ENCODE measurements at places on chromosomes 3 and 15.

DNA sequence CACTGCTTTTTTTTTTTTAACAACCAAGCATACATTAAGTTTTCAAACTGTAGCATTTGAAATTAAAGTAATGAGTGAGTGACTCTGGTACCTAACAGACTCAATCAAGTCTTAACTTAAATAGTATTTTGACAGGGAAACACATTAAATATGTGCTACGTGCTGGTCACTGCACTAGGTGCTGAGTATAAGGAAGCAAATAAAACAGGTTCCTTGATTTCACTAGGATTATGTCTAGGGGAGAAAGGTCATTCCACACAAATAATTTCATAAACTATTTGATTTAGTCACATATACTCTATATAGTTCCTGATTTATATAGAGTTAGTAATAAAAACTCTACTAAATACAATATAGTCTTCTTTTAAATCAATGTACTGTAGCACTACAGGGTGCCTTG lies 89.4 kb downstream of the SUCLG2 start:
- no peak for DNase-seq

DNA sequence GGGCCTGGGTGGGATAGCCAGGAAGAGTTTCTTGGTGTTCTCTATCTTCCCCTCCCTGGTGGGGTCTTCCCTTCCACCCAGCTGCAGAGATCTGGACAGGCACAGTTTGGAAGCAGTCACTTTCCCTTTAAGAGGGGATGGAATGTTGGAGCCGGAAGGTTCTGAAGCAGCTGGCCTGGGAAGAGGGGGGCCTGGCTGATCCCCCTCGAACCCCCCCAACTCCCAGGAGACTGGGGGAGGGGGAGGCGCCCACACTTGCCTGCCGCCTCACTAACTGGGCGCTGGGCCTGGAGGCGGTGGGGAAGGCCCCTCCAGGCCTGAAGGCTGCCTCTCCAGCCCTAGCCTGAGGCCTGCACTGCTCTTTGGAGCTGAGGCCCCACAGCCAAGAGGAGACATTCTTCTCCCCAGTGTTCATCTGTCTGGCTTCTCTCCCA lies 1.4 kb downstream of the DVL3 start:
- DNase-seq = no peak

GRCh38 chr3:46029953-46030543 lies 2.8 kb upstream of the XCR1 start:
- DNase-seq = no peak

DNA sequence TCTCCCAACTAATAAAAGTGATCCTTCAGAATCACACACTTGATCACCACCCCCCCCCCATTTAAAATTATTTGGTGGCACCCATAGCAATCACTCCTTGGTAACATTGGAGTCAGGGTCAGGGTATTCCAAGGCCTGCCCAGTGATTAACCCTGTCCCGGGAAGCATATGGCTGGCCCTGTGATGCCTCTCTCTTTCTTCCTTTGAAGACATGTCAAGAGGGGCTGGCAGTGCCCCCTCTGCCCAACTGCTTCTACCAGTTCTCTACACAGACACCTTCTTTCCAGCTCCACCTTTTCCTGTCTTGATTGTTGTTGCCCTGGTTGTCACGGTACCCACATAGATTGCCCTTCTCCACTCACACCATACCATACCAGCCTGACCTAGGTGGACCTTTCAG lies 30.9 kb upstream of the MANF start:
- no peak for DNase-seq

- DNase-seq = no peak
Observed at GRCh38 chr3:105401691-105402149, 35.0 kb downstream of the ALCAM start.

DNA sequence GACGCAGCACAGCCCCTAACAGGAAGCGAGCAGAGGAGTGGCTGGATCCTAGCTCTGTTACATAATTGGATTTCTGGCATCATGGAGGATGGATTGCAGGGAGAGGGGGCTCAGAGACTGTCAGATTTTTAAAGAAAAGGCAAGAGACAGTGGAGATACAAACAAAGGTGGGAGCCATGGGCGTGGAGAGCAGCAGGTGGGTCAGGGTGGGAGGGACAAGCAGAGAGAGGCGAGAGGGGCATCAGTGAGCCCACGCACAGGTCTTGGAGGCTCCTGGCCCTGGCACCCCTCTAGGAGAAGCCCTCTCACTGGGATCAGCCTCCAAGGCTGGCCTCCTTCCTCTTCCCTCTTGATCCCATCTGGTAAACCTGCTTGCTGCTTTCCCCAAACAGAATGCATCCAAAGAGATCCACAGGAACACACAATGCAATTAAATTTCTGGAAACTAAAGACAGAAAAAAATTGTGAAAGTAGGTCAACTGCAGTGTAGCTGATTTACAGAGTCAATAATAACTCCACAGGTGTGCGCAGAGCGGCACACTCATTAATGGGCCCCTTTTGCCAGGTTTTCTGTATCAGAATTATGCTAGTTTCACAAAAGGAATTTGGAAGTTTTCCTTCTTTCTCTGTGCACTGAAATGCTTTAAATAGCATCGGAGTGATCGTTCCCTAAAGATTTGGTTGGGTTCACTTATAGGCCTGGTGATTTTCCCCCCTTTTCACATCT lies 66.1 kb downstream of the LSM3 start:
- no peak for DNase-seq

DNA sequence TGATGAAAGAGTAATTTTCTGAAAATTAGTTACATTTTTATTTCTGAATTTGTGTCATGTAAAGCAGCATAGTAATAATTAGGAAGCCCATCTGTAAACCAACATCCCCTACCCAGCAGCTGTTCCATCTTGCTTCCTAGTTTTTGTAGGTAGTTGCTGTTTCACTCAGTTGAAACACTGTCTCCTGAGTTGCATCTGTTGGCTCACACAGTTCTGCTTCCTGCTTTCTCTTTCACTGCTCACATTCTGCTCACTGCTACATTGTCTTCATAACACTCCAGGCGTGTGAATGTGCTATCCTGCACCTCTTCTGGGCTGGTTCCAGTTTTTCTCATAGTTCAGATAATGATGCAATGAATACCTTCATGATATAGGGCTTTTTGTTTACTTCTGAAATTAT lies 123.4 kb downstream of the EPHB1 start:
- peak; percentile 65 for DNase-seq

DNA sequence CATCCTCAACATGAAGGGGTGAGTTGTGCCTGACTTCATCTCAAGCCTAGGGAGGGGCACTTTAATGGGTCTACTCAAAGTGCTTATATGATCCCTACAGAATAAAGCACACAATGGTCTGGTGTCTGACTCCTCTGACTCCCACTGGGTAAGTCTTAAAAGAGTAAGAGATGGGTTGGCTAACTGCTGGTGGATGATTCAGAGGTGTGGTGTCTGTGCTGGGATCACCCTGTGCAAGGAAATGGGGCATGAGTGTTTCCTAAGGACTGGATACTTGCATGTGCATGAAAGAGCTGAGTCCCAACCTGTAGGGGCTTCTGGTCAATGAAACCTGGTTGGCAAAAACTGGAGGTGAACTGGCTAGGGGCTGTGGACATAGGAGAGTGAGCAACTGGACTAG lies 158.8 kb downstream of the IL20RB start:
- no peak for DNase-seq

DNA sequence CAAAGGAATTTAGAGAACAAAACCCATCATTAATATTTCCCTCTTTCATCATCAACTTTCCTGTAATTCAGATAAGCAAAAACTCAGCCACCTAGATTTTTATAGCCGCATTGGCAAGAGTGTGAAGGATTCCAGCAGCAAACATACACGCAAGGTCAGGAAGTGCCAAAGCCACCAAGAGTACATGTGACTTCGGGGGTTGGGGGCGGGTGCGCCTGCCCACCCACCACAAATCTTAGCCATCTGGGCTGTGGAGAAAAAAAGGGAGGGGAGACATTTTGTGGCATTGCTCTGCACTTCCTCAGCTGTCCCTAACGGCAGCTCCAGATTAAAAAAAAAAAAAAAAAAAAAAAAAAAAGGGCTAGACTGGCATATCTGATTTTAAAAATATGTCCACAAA lies 148.4 kb downstream of the TNIK start:
- no peak for DNase-seq

DNA sequence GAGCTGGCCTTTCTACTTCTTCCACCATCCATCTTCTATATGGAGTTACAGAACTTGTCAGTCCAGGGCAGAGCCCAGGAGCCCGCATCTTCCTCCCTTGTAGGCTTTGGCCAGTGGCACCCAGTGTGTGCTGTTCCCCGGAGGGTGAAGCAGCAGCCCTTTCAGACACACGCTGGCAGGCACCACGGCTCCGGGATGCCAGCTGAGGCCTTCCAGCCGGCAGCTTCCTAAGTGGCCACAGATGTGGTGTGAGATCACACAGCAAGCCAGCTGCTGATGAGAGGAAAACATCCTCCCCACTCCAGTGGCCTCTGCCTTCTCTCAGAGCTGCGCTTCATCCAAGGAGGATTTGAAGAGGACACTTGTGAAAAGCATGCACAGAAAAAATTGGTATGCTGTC lies 24.1 kb downstream of the CRABP1 start:
- DNase-seq = no peak

DNA sequence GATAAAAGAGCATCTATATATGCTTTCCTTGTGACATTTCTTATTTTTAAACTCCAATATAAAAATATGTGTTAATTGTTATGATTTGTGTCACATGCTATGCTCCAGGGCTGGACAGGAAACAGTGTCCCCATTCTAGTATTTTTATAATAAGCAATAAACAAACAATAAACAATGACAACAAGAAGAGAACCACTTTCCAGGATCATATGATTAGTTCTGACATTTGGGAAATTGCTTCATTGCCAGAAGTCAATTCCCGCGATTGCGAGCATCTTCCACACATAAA lies 260.9 kb downstream of the FHIT start:
- DNase-seq = no peak

DNA sequence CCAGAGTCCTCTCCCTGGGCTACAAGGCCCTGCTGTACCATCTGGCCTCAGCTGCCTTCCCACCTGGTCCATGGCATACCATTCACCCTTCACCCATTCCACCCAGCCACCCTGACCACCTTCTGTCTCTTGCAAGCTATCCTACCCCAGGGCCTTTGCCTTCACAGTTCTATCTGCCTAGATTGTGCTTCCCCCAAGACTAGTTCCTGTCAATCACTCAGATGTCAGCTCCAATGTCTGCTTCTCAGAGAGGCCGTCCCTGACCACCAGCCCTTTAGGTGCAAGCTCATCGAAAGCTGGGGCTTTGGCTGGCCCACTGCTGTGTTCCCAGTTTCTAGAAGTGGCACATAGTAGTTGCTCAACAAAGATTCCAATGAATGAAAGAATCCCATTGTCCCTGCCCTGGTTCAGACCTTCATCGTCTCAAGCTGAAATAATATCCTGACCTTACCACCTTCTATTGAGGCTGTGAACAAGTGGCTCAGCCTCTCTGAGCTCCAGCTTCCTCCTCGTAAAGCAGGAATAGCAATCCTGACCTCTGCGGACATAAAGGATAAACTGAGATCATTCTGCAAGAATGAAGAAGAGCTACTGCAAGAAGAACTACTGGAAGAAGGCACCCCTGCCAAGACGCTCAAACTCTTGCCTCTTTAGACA lies 15.8 kb downstream of the EFCAB12 start:
- DNase-seq = no peak

DNA sequence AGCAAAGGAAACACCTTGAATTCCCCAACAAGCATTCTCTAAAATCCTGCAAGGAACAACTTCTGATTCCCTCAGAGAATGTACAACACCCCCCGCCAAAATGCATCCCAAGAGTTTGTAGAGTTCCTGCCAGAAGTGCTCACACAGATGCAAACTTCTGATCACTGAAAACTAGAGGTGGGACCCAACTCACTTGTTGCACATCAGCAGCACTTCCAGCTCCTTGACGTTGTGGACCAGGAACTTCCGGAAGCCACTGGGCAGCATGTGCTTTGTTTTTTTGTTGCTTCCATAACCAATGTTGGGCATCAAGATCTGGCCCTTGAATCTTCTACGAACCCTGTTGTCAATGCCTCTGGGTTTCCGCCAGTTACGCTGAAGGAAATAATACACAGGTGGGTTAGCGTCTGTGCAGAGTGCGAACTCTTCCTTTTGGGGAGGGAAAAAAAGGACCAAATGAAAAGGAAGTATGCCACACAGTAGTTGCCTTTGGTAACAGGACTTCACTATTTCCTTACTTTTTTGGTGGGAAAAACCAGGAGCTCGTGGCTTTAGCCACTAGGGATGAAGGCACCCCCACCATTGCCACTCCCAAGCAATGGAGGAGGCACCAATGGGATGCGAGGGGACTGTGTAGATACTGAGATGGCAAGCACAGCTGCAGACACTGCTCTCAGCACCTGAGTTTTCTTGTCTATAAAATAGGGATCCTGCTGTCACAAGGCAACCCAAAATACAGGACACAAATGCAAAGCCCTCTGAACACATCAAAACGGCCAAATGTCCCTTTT lies 2.0 kb downstream of the RPL32 start:
- DNase-seq = no peak

GRCh38 chr3:98147179-98147578 lies at the start of gene OR5H14:
TSS of gene OR5H14 (plus strand) at chr3:98147479. CDS start at chr3:98149386, 1,907 bp downstream.
- DNase-seq = no peak

- DNase-seq = no peak
Observed at GRCh38 chr15:59691194-59691805, 2.2 kb upstream of the BNIP2 start.

- no peak for DNase-seq
Observed at GRCh38 chr15:90035840-90036230, 34.7 kb downstream of the ZNF710 start.

DNA sequence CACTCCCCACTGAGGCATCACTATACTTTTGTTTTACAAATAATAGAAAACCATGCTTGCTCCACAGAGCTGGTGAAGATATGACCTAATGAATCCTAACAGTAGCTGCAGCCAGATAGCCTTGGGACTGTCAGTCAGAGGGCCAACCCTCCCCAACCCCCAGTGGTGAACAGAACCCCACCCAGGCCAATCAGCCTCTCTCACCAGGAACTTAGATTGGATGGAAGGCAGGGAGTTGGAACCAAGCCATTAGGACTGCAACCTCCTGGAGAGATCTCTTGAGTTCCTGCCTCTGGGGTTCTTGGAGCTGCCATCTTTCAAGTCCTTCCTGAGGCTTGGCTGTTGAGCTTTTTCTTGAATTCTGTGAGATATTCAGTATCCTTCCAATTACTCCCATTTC lies 3.0 kb upstream of the MRPS22 start:
- DNase-seq = no peak

DNA sequence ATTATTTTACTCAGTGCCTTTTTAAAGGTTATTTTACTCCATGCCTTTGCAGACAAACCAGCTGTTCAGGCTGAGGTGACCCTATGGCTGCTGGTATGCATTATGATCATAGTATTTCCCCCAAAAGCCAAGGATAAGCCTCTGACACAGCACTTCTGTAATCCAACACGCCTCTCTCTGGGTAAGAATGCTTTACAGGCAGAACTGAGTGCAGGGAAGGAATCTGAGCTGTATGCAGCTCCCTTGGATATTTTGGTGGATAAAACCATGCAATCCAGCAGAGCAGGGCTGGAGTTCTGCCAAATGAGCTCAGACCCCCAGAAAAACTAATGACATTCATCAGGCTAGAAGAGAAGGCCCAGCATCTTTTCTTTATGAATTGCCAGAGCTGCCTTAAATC lies 11.7 kb upstream of the MAP1A start:
- no peak for DNase-seq

- no peak for DNase-seq
Observed at GRCh38 chr3:10933805-10934481, 58.6 kb upstream of the SLC6A1 start.

GRCh38 chr3:35565048-35565447 lies 74.3 kb upstream of the ARPP21 start:
- DNase-seq = no peak
